Osteoblast (primary cell): ENCODE measurements at places on chromosomes 5 and 9. TPM values are rescaled to one million over a fixed set of nuclear protein-coding genes. Genes with fewer than 3 reads are reported as not detected.
A peak's percentile ranks its signal among the peaks of the same experiment; 100 is the strongest.

DNA sequence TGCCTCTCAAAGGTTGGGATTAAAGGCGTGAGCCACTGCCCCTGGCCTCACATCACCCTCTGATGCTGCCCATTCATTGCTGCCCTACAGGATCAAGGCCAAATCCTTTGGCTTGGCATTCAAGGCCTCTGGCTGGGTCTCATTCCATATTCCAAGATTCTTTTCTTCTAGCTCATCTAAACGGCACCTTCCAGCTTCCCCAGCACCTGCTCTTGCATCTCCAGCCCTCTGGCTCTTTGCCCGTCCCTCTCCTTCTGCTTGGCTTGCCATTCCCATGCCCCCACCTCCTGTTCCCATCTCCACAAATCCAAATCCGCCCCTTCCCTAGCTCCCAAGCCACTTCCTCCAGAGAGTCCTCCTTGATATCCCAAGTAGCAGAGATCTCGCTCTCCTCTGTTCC is 33.1 kb downstream of the CORO2A start:
- peak; percentile 11 for DNase-seq

DNA sequence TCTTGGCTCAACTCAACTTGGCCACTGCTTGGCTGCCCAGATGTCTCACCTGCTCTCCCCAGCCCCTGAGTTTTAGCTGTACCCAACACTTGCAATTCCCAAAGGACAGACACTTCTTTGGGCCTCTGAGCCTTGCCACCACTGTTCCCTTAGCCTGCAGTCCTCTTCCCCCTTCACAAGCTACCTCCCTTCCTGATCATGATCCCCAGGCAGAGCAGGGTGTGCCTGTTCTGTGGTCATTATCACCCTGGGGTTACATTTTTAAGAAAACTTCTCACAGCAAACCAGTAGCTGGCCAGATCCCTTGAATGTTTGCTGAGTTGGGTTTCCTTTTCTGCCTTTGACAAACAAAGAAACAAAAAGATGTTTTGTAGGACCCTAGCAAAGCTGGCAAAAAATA is 87.5 kb upstream of the PRRC1 start:
- DNase-seq = peak; percentile 61

DNA sequence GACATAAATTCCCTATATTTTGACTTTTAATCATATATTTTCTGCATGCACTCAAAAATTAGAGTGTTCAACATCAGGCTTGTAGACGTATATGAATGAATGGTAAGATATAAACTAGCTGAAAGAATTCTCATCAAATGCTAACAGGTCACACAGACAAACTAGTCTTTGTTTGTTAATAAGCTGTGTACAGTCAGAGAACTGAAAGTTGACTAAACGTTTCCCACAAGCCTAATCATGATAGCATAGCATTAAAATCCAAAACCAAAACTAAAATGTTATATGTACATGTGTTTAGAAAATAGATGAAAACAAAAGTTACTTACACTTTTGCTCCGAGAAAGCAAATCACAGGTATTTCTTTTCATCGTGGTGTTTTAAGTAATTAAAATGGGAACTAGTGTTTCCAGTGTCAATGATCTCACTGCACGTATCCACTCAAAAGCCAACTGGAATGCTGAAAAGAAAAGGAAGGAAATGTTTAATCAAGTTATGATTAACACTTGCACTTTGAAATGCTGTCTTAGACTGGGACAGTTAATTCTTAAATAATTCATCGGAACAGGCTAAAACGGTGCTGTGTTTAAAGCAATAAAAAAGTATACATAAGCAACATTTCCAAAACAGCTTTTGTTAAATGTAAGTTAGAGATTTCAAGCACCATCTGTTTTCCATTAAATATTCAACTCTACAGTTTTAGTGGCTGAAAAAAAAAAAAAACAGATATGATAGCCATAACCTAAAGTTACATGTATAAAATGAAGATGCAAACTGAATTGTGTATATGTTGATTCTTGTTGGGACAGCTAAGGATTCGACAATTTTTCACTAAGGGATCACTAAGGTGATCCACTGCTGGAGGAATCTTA is 291.9 kb upstream of the PDE4D start:
- no peak for DNase-seq

DNA sequence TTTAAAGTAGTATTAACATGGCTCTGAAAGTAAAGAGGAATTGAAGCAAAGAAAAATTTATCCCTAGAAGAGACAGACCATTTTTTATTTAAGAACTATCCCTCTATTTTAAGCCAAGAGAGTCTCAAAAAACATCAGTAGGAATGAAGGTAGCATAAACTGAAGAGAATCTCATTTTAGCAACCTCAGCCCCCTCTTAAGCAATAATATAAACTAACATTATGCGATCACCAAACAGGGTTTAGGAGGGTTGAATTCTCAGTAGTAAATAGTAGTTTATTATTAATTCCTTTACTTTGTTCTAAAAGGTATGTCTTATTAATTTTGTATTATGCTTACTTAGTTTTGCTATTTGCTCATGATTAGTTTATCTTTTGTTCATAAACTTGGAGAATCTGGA is 287.4 kb downstream of the CDK5RAP2 start:
- DNase-seq = no peak

DNA sequence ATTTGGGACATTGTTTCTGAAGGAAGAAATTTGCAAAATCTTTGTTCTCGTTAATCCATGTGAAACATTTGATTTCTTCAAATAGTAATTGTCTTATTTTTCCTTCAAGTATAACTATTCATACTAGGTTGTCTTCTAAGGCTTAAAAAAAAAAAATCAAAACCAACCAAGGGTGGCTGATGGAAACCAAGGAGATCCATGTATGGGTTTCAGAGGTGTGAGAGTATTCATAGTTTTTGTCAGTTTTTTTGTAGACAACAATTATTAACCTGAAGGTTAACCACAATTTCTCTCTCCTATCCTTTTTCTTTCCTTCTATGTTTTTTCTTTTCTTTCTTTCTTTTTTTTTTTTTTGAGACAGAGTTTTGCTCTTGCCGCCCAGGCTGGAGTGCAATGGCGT is 35.4 kb downstream of the KDM4C start:
- DNase-seq = no peak

DNA sequence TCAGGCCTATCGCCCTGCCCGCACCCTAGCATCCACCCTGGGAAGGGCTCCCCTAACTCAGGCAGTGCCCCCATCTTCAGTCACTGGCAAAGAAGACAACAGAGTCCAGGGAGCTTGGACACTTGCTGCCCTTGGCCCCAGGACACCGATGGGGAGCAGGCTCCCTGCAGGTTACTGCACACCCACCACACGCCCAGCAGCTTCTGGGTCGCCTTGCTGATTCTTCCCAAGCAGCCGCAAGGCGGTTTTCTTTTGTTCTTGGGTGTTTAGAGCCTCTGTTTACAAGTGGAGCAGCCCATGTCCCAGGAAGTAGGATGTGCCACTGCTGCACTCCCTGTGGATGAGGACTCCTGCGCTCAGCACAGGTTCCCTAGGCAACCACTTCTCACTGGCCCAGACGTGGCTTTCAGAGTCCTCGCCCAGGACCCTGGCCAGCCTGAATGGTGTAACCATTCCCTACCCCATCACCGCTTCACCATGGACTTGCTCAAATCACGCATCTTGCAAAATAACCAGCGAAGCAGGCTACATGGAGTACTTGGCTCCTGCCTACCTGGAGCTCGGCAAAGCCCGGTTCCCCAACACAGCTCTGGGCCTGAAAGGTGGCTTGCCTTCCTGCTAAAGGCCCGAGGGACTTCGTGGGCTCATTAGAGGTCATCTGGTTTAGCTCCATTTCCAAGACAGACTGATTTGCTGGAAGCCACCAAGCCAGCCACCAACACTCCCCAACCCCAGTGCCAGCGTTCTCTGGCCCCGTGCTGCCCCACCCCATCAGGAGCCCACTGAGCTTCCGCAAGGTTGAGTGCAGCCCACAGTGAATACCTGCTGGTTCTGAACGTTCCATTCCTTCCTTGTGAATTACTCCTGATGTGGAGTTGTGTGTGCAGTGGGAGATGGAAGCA is 60.0 kb downstream of the PSMB7 start:
- no peak for DNase-seq

- DNase-seq = peak; percentile 77
Observed at GRCh38 chr5:72314571-72315172, 5.4 kb downstream of the MRPS27 start.

DNA sequence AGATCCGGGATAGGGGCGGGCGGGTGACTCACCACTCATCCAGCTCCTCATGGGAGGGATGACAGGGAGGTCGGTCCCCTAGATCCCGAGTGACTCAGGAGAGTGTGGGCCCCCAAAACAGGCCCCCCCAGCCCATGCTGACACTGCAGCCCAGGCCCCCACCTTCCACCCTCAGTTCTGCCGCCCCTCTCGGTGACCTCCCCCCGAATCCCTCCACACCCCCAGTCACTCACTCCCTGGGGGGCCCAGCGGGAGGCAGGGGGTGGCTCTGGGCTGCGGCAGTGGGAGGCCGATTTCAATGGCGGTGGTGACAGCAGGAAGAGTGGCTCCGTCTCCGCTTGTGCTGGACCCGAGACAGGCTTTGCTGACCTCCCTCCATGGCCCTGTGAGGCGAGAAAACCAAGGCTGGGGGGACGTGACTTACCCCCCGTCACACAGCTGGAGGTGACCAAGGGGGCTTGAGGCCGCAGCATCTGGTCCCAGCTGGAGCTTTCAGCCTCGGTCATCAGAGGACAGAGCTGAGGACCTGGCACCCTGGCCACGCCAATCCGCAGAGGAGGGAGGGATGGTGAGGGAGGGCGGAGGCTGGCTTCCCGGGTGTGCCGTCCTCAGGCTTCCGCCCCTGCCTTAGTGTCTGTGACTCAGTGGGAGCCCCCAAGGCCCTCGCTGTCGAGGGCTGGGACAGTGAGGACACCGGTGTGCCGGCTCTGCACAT is 9.0 kb downstream of the GPSM1 start:
- peak; percentile 98 for DNase-seq

GRCh38 chr5:137629646-137630045 is 106.2 kb downstream of the KLHL3 start:
- peak; percentile 89 for DNase-seq

Gene PKD2L2
- under 0.01 TPM in 1 of 2 replicates, not detected in the other for total RNA-seq

Gene LTC4S
- 1.4 and 1.5 TPM in 2 replicates for total RNA-seq

Gene MYOT
- not detected in 2 replicates for total RNA-seq

Gene MARCOL
- not detected in 2 replicates for total RNA-seq

Gene OR1Q1
- under 0.01 TPM in 1 of 2 replicates, not detected in the other for total RNA-seq
